ENCODE measurements at places on chromosomes 6 and 20.
A peak's percentile ranks its signal among the peaks of the same experiment; 100 is the strongest.

DNA sequence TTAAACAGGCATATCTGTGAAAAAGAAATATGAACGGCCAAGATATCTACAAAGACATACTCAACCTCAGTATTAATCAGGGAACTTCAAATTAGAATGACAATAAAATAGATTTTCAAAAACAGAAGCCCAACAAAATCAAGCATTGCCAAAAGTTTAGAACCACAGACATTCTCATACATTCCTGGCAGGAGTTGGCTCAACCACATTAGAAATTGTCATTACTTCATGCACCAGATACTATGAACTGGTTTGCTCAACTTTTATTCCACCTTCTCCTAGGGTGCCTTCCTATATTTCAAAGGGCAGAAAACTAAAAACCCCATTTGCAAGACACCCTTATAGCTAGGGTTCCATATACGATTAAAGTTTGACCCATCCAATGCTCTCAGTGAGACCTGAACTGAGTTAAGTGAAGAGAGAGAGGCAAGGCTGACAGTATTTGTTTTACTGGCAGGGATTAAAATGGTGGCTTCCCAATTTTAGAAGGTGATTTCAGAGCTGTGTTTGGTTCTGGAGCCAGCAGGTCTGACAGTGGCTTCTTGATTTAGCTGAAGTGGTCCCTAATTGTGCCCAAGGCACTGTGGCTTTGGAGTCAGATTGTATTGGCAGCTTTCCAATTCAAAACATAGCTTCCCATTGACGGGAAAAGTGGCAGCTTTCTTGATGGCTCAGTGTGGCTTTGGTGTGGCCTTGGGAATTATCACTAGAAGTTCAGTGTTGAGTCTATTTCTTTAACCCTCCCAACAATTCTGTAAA is 77.1 kb upstream of the CDYL start:
- DNase-seq: no peak

GRCh38 chr6:30234356-30234755 is 21.1 kb upstream of the TRIM26 start:
- DNase-seq: no peak

GRCh38 chr20:23200413-23200812 is 114.3 kb upstream of the CD93 start:
- DNase-seq: no peak

DNA sequence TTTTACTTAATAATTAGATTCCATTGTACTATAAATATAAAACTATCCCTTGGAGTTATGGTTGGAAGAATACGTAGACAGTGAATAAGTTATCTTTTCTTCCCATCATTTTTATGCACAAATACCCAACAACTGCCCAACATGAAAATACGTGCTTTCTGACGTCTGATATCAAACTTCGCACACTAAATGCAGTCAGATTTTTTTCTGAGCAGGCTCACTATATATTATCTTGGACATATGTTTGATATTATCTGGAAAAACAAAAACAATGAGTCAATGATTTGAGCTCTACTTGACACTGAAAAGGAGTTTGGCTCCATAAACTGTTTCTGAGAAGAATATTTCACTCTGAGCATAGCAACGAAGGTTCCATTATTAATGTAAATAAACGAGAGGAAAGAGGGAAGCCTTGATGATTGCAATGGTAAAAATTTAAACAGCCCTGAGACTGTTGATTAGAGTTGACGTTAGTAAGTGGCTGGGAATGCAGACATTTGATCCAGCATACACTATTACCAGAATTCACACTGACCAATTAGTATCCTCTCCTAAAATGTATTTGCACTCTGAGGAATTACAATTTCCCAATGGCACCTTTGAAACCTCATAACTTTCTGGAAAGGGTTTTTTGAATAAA is 1090.0 kb downstream of the EPHA7 start:
- no peak for DNase-seq

GRCh38 chr20:25987073-25987927 is 290.6 kb upstream of the ZNF337 start:
- DNase-seq: peak; percentile 43

GRCh38 chr6:80508885-80509630 is 402.6 kb downstream of the BCKDHB start:
- DNase-seq: no peak

GRCh38 chr6:17485181-17485580 is 91.8 kb downstream of the CAP2 start:
- no peak for DNase-seq

DNA sequence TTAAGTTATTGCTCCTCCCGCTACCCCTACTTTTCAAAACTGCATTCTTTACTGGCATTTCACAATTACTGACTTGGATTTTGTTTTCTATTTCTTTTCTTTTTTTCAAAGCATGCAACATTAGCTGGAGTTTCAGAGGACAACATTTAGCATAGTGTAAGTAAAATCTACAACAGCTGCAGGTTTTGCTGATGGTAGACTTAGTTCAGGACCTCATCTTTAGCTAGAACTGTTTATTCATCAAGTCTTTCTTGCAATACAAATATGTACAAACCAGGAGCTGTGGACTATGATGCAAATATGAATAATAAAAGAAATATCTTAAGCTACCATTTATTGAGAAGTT is 728 bp upstream of the CEP162 start:
- DNase-seq: no peak

- peak; percentile 75 for DNase-seq
These were observed 54.3 kb upstream of the GMPR start for GRCh38 chr6:16184129-16184528.

DNA sequence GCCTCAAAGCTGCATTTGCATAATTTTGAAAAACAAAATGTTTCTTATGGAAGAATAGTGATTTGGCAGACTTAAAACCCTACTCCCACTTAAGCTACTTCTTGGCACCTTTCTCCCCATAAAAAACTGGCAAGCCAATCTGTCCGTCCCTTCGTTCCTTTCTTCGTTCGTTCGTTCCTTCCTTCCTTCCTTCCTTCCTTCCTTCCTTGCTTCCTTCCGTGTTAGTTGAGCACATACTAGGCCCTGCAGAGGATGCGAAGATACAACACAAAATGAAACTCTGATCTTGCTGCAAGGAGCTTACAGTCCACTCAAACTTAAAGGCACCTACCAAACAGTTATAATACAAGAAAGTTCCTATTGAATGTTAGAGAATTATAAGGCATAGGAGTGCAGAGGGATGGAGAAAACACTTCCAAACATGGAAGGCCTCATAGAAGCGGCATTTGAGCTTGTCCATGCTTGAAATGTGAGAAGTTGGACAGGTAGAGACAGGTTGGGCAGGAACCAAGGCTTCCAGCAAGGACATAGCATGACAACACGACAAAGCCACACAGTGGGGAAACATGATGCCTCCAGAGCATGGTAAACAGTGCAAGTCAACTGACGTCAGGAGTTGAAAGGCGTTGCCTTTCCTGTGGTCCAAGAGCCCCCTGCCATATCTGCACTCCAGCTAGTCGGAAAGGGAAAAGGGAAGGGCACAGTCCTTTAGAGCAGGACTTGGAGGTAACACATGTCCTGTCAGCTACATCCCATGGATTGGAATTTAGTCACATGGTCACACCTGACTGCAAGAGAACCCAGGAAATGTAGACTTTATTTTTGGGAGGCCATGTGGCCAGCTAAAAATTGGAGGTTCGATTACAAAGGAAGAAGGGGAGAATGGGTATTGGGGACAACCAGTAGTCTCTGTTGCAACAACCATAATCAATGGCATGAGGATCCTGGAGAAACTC is 7.0 kb downstream of the PNPLA1 start:
- no peak for DNase-seq

- DNase-seq: no peak
These were observed 262.0 kb downstream of the MAFB start for GRCh38 chr20:40427026-40427425.

- DNase-seq: no peak
These were observed 42.6 kb downstream of the RBM38 start for GRCh38 chr20:57433657-57434389.

DNA sequence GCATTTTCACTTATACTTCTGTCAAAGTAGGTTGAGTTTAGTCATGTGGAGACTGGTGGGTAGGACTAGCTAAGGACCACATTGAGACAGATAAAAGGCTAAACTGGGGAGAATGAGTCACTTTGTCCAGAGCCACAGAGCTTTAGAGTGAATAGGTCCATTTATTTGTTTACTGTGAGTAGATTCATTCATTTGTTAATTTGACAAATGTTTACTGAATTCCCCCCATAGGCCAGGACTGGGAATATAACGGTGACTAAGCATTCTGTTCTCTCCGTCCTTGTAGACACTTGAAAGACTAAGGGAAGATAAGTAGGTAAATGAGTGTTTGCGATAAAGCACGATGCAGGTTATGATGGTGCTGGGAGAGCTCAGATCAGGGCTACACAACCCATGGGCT is 699.7 kb upstream of the ID4 start:
- no peak for DNase-seq

GRCh38 chr6:26021001-26021349 is 58.4 kb downstream of the TRIM38 start:
- DNase-seq: no peak

GRCh38 chr6:142903812-142904211 is 41.2 kb downstream of the HIVEP2 start:
- DNase-seq: no peak

DNA sequence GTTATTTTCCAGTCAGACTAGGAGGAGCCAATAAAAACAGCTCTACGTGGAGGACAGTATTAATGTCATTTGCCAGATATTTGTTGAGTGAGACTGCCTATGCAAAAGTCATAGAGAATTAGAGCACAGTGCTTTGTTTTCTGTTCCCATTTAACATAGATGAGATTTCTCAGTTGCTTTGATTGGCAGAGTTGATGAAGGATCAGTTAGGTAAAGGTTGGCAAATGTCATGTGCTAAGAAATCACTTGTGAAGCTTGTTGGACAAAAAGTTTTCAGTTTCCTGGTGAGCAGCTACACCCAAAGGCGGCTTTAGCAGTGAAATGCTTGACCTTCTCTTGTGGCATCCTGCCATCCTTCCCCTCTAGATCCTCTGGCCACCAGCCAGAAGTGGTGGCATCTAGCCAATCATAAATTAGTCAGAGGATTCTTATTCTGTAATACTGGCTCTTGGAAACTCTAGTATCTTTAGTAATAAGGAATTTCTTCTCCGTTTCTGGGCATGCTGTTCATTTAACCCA is 37.0 kb downstream of the BCKDHB start:
- DNase-seq: peak; percentile 79

- DNase-seq: no peak
These were observed 92.8 kb upstream of the FOXC1 start for GRCh38 chr6:1516742-1517520.

- DNase-seq: no peak
These were observed 115.7 kb downstream of the CD109 start for GRCh38 chr6:73811706-73812105.

DNA sequence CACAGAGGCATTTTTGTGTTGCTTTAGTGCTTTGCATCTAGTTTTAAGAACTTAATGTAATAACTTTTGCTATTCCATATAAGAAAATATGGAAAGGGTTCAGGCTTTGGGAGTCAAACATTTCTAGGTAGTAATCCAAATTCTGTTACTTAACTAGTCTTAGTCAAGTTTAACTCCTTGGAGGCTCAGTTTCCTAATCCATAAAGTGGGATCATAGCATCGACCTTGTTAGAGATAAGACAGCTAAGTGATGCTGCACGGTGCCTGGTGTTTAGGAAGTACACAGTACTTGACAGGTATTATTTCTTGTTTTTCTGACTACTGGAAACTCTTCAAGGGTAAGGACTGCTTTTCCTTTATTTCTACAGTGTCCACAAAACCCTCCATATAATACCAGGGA is 24.5 kb upstream of the ARMH2 start:
- DNase-seq: no peak

DNA sequence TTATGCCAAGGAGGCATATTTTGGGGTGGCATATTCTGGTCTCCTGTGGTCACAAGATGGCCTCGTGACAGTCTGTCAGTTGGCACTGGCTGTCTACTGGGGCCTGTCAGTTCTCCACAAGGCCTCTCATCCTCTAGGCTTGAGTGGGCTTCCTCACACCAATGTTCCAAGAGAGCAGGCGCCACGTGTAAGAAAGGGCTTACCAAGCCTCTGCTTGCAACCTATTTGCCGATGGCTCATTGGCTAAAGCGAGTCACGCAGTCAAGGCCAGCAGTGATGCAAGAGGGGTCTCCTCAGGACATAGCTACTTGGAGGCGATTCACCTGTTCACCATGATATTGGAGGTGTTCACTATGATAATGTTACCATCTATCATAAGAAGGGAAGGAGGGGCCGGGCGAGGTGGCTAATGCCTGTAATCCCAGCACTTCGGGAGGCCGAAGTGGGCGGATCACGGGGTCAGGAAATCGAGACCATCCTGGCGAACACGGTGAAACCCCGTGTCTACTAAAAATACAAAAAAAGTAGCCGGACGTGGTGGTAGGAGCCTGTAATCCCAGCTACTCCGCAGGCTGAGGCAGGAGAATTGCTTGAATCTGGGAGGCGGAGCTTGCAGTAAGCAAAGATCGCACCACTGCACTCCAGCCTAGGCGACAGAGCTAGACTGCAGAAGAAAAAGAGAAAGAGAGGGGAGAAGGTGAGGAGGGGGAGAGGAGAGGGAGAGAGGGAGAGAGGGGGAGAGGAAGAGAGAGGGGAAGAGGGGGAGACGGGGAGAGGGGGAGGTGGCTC is 35.3 kb downstream of the C6orf52 start:
- DNase-seq: no peak

DNA sequence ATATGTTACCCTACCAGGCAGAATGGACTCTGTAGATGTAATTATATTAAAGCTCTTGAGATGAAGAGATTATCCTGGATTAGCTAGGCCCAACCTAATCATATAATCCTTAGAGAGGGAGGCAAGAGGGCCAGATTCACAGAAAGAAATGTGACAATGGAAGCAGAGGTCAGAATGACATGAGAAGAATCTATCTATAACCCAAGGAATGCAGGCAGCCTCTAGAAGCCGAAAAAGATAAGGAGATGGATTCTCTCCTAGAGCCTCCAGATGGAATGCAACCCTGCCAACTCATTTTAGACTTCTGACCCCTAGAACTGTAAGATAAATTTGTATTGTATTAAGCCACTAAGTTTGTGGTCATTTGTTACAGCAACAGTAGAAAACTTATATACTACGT is 12.3 kb downstream of the PXT1 start:
- DNase-seq: no peak

DNA sequence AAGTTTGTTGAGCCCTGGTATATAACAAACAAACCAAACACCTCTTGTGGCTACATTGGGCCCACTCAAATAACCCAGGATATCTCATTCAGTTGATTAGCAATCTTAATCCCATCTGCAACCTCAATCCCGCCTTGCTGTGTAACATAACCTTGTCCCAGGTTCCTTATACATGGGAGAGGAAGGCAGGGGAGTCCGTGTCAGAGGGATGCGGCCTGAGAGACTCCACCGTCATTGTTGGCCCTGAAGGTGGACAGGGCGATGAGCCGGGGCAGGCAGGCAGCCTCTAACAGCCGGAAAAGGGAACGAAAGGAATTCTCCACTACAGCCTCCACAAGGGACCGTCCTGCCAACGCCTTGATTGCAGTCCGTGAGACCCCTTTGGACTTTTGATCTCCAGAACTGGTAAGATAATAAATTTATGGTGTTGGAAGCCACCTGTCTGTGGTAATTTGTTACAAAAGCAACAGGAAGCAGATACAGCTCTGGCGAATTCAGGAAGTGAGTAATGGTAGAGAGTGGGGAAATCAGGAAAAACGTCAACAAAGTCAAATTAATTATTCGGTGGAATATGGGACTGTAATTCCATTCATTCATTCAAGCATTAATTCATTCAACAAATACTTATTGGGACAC is 124.5 kb upstream of the SALL4 start:
- no peak for DNase-seq

GRCh38 chr6:125157725-125158124 is 4.2 kb downstream of the TPD52L1 start:
- no peak for DNase-seq
